Mesothelial cell of epicardium (in vitro differentiated cells): ENCODE measurements at places on chromosomes 3 and 15.

DNA sequence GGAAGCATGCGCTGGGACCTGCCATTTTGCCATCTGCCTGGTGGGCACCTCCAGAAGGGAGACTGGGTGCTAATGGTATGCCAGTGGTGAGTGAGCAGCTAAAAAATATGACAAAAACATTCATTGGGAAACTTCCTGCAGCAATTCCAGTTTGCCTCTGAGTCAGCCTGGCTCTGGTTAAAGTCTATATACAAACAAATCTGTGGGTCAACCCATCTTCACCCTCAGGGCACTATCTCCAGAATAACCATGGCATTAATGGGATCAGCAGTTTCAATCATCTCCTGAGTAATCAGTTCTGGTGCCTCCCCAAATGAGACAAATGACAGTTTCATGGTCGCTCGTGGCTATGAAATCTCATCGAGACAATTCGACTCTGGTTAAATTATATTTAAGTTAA, 21.5 kb downstream of the FRMD4B start:
- no peak for DNase-seq

- DNase-seq, result no peak
Observed at GRCh38 chr15:77504306-77504705, 83.6 kb downstream of the HMG20A start.

DNA sequence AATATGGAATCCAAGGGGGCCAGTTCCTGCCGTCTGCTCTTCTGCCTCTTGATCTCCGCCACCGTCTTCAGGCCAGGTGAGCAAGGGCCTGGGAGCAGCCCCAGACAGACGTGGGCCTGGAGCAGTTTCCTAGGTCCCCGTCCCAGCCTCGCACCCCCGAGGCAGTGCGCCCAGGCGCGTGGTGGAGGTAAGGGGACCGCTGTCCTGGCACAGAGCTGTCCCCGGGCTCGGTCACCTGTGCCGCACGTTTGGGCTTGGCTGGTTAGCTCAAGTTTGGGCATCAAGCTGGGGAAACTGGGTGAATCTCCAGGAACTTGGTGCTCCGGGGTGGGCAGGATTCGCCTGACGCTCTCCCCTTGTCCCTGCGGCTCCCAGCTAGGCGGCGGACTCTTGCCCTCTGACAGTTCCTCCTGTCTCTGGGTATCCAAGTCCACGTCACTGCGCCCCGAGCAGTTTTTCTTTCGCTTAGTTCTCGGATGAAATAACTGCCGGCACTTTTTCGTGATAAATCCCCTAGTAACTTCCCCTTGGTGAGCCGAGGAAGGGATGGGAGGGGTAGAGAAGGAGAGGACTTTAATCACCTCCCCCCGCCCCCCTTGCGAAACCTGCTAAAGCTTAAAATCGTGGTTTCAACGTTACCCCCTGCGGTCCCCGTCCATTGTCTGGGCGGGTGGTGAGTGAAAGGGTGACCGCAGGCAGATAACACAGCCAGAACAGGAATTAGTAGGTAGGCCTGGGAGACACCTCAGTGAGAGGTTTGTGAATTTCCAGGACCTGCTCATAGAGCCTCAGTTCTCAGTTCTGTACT, 901 bp downstream of the ALCAM start:
- peak; percentile 51 for DNase-seq

DNA sequence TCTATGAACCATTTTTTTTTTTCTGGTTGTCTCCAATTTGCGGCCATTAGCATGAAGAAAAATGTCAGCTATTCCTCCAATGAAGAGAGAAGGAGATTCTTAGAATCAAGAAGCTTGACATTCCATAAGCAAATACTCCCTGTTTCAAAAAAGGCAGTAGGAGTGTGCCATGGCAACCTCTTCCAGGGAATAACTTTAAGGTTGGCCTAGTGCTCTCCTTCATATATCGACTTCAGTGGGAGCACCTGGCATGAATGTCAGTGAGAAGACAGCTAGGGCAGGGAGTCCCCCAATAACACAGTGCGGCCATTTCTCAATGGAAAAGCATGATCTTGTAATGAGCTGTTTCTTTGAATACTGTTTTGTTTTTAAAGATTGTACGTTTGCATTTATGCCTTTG, 493.0 kb upstream of the ATP11B start:
- DNase-seq, result no peak

DNA sequence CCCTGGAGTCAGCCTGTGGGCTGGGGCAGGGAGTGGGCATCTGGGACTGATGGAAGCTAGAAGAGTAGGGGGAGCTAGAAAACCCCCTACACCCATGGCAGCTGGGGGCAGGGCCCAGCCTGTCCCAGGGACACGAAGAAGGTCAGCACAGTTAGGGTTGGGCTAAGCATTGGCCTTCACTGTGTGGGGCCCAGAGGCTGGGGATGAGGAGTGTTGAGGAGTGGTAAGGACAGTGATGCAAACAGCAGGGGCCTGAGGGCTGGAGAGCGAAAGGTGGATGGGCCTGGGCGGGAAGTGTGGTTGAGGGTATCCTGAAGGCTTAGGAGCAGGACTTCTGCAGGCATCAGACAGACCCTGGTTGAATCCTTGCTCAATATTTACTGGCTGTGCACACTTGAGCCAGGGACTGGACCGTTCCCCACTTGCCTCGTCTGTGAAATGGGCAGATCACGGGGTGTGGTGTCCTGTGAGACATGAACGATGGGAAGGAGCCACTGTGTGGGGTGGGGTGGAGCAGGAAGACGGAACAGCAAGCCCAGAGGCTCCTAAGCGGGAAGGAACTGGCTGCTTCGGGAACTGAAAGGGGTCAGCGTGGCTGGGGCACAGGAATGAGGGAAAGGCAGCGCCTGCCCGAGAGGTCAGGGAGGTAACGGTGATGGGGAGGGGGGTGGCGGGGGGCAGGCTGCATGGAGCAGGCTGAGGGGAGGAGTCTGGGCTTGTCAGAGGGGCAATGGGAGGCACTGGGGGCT, 7.3 kb downstream of the PRKCD start:
- DNase-seq, result no peak

- DNase-seq, result no peak
Observed at GRCh38 chr3:160402221-160403027, 3.0 kb downstream of the SMC4 start.

DNA sequence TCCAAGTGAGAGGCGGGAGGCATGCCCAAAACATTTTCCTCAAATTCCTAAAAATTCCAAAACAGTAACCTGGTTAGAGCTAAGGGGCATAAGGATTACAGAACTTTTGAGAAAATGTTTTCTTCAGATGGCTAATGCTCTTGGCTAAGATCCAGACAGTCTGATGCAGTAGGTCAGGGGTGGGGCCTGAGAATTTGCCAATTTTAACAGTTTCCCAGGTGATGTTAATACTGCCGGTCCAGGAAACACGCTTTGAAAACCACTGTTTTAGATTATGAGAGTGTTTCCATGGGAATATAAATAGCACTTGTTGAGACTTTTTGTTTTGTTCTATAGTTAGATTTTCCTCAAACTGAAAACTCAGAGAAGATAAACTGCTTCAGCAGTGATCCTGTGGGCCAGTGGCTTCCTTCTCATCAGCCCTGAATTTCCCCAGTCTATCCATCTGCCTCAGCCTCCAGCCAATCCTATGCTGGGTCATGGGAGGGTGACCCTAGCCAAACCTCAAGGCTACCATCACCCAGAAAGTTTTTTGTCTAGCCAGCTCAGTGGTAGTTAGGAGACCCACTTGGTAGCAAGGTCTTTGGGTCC, 71.6 kb upstream of the ACP3 start:
- DNase-seq, result no peak

- no peak for DNase-seq
Observed at GRCh38 chr3:40847551-40847992, 322.8 kb downstream of the ZNF621 start.

- no peak for DNase-seq
Observed at GRCh38 chr3:71949442-71949841, 164.5 kb upstream of the PROK2 start.

DNA sequence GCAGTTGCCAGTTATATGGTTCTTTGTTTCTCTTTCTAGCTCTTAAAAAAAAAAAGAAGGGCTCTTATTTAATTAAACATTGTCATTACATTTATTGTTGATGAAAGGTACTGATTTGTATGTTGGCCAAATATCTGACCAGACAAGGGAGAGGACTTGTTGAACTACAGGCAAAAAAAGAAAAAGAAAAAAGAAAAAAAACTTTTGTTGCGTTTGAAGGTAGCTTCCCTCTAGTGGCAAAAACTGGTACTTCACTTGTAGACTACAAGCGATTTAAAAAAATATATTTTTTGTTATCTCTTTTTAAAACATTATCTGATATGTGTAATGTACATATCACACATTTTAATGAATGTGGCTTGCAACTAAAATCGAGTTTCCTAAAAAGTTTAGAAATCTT, 280.6 kb downstream of the ROBO2 start:
- DNase-seq, result no peak

- no peak for DNase-seq
Observed at GRCh38 chr3:150746791-150747590, 16.0 kb downstream of the SIAH2 start.

- DNase-seq, result no peak
Observed at GRCh38 chr3:78951342-78951945, 816.4 kb downstream of the ROBO1 start.

DNA sequence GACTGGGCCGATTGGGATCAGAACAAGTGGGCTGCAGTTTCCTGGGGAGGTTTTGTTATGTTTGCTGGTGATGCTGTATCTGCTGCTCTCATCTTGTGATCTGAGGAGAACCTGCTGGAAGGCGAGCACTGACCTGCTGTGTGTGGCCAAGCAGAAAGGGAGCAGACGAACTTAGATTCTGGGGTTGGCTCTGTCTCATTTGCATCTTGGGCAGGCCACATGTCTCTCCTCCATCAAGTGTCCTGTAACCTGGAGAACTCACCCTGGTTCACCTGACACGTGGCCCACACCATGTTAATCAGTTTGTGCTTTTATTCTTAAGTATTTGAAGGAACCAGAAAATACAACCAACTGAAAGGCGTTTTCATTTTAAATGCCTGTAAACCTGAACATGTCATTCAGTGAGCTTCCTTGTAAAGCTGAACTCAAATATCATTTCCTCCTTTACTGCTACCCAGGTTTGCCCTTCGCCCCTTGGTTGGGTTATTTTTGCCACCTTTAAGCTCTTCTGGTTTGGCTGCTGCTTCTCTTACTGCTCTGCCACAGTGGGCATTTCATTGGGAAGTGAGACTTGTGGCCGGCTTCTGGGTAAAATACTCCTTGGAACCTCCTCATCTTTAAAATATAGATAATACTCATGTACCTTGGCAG, 33.5 kb upstream of the TRAK1 start:
- DNase-seq, result no peak

- DNase-seq, result no peak
Observed at GRCh38 chr3:85821130-85821756, 862.5 kb downstream of the CADM2 start.

GRCh38 chr3:41751597-41751996, 210.3 kb downstream of the ULK4 start:
- no peak for DNase-seq

DNA sequence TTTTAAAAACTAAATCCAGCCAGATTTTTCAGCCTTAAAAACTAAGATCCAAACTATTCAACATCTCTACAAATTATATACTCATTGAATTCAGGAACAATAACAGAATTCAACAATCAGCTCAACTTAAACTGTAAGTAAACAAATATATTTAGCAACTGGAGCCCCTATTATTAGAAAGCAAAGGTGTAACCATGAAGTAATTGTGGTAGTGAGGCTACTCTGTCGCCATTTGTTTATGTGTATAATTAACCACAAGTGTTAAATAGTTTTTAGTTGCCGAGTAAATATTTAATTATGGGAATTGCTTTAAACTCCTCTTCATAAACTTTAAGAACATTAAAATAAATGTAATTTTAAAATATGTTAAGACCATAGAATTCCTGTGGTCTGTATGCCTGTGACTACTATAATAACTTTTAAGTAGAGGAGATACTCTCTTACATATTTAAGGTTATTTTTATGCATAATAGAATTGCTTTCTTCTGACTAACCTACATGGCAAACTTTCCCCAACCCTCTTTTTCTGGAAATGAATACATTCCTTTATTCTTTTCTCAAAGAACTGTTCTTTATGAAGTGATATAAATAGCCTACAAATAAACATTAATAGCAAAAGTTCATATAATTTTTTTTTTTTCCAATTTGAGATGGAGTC, 51.2 kb downstream of the MFN1 start:
- DNase-seq, result no peak

DNA sequence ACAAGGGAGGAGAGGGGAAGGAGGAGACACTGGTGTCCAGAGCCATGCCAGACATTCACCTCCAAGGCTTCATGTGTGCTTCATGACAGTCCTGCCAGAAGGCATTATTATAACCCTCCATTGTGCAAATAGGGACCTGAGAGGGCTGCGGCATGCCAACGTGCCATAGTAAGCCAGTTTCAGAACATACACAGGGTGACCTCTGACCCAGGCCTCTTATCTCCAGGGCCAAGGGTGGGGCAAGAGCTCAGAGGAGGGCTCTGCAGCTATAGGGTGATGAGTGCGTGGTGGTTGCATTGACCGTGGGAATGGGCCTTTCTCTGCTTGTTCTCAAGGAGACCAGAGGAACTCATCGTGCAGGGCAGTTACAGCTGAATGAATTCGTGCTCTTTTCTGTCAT, 9.7 kb upstream of the ACSBG1 start:
- no peak for DNase-seq

GRCh38 chr3:115272036-115272824, 125.1 kb upstream of the ZBTB20 start:
- no peak for DNase-seq

DNA sequence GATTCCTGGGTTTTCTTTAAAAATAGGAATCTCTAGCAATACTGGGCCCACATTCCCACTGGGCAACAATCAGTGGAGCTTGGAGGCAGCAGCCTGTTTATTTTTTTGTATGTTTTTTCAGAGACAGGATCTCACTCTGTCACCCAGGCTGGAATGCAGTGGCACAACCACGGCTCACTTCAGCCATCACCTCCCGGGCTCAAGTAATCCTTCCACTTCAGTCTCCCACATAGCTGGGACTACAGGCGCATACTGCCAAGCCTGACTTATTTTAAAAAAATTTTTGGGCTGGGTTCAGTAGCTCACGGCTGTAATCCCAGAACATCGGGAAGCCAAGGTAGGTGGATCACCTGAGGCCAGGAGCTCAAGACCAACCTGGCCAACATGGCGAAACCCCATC, 29.1 kb upstream of the GNB5 start:
- DNase-seq, result no peak

- DNase-seq, result no peak
Observed at GRCh38 chr3:46143951-46144473, 64.1 kb downstream of the CCR1 start.

- DNase-seq, result no peak
Observed at GRCh38 chr3:31947671-31948091, 33.4 kb downstream of the OSBPL10 start.

- no peak for DNase-seq
Observed at GRCh38 chr3:35263477-35263876, 375.8 kb upstream of the ARPP21 start.

- no peak for DNase-seq
Observed at GRCh38 chr3:55518451-55518850, 31.3 kb upstream of the WNT5A start.
